Stimulated activated CD8-positive, alpha-beta memory T cell treated with anti-CD3 and anti-CD28 coated beads, Interleukin-4, amount 100 ng/mL, for 4 hours (primary cell): ENCODE measurements at places on chromosomes 4 and X.

GRCh38 chrX:104469771-104470170 lies 96.2 kb upstream of the IL1RAPL2 start:
- DNase-seq, result no peak

- DNase-seq, result no peak
These were observed 42.2 kb upstream of the PTCHD1 start for GRCh38 chrX:23292354-23292987.

DNA sequence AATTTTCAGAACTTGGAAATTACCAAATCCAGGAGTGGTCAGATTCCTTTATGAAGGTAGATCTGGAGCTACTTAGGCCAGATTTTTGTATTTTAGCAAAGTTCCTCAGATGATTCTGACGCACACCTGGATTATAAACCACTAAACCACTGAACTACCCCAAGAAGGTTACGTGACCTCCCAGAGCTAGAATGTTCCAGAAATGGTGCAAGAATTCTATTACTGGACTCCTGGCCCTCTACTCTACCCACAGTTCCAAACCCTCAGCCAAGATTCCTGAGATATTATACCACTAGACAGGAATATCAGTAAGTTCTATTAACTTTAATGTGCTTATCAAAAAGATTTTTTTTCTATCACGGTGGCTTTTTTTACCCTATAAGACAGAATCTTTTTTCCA lies 67.1 kb downstream of the ABCG2 start:
- no peak for DNase-seq

DNA sequence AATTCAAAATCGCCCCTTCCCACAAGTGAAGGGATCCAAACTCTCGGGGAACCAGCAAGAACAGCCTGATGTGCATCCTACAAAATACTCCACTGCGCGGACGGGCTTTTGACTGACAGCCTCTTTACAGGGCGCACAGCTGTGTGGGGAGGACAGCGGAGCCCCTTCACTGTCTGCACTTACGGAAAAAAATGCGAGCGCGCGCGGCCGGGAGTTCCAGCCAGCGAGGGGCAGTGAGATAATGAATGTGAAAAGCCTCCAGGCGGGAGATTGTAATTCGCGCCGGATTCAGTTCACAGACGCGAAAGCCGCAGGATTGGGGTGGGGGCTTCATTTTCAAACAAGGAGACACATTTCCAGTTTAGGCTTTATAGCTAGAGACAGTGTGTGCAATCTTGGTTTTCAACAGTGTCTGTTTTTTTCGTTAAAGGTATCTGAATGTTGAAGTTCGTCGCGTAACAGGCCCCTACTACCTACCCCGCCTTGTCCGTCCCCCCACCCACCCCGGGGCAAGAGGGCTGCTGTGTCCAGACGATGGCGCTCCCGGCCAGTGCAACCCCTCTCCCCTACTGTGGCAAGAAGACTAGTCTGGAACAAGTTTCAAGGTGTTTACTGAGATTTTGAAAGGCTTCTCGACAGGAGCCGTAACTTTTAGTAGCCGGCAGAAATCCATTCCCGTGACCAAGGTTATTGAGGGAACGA lies 1.7 kb upstream of the GPR50 start:
- DNase-seq, result no peak

GRCh38 chr4:139672215-139672614 lies 6.6 kb downstream of the MGST2 start:
- DNase-seq, result no peak

GRCh38 chrX:109155161-109155560 lies 326.7 kb downstream of the GUCY2F start:
- DNase-seq, result no peak

DNA sequence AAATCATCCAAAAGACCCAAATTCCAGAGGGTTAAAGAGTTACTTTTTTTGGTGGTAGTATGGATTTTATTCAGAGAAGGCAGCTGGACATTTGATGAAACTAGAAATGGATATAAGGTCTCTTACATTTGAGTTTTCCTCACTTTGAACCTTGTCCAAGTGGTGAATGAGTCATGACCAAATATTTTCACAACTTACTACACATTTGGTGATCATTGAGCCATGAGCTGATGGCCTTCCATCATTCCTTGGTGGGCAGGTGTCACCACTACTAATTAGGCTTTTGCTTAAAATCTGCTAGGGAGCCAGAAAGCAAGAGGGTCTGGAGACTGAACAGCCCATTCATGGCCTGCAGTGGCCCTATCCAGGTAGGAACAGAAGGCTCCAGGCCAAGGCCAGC lies 620.2 kb upstream of the INTU start:
- DNase-seq, result no peak

DNA sequence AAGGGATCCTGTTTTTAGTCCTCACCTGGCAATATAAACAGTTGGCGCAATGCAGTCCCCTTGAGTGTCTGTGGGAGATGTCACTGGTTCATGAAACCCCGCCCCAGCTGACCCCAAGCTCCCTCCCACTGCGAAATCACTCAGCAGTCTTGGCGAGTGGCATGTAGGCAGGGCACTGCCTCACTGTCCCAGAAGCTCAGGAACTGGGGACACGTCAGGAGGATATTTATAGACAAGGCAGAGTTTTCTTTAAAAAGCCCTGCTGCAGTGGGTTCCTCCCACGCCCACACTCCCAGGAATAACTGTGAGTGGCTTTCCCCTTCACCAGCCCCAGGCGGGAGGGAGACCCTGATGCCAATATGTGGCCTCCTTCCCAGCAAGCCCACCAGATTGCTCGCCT lies 44.3 kb upstream of the PPP2R2C start:
- DNase-seq, result no peak

GRCh38 chr4:122555216-122555615 lies 65.7 kb downstream of the IL21 start:
- no peak for DNase-seq

- no peak for DNase-seq
These were observed 1012.9 kb upstream of the FTHL17 start for GRCh38 chrX:32084757-32085156.

DNA sequence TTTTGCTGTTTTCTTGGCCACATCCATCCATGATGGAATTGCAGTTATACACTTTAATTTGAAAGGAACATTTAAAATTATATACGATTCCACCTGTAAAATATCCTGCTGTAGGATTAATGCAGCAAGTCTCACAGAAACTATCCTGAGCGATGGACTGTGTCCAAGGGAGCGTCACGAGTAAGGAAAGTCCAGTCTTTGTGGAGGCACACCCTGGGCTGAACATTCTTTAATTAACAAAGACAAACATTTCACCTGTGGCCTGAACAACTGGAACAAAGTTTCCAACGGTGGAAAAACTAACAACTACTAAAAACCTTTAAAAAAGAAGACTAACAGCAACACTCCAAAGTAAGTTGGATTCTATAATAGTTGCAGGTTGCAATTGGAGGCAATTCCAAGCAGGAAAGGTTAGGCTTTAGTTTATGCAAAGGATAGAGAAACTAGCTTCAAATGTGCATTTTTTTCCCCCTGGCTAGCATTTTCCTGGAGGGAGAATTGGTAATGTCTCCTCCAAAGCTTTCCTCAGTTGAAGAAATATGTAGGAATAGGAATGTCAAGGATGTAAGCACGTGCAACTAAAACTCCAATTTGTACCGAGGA lies 11.0 kb downstream of the EREG start:
- no peak for DNase-seq

GRCh38 chr4:75030028-75030427 lies 97.1 kb downstream of the PARM1 start:
- no peak for DNase-seq
